ENCODE measurements at places on chromosomes 4 and X. TPM values are rescaled to one million over a fixed set of nuclear protein-coding genes. Genes with fewer than 3 reads are reported as not detected.

Gene ARHGAP24
- 105 TPM for total RNA-seq

Gene XIAP
- total RNA-seq, result 22.4 TPM

Gene ANKRD50
- 24.2 TPM for total RNA-seq

Gene FGF5
- total RNA-seq, result 0.20 TPM

Gene RNF128
- total RNA-seq, result not detected

Gene ZMYM3
- 15.3 TPM for total RNA-seq
